ENCODE measurements at places on chromosomes 16 and 17. TPM values are rescaled to one million over a fixed set of nuclear protein-coding genes. Genes with fewer than 3 reads are reported as not detected.

The TBC1D28 gene
- total RNA-seq = not detected

DNA sequence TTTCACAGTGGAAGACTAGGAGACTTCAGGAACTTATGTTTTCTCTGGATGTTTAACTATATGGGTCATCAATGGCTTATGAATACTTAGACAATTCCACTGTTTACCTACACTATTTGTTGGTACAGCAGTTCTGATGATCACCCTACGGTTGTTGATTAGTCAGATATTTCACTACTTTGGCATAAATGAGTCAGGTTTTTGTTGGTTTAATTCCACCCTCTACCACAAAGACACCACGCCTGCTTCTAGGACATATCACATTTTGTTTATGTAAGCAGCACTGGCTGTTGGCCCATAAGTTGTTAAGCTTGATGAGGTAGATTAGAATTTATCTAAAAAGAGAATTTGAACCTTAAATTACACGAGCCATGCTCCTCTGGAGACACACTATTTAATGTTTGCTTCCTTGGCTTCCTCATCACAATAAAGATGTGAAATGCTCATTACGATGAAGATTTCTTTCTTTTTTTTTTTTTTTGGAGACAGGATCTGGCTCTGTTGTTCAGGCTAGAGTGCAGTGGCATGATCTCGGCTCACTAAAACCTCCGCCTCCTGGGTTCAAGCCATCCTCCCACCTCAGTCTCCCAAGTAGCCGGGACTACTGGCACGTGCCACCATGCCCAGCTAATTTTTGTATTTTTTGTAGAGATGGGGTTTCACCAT lies 4.3 kb downstream of the GDE1 start:
- no peak overlapping the region for H3K4me3 ChIP-seq
- no peaks in the 10 kb centered on the region for H3K27me3 ChIP-seq
- no peak for DNase-seq
- no peak overlapping the region for H3K27ac ChIP-seq
- no peaks in the 10 kb centered on the region for H3K36me3 ChIP-seq

DNA sequence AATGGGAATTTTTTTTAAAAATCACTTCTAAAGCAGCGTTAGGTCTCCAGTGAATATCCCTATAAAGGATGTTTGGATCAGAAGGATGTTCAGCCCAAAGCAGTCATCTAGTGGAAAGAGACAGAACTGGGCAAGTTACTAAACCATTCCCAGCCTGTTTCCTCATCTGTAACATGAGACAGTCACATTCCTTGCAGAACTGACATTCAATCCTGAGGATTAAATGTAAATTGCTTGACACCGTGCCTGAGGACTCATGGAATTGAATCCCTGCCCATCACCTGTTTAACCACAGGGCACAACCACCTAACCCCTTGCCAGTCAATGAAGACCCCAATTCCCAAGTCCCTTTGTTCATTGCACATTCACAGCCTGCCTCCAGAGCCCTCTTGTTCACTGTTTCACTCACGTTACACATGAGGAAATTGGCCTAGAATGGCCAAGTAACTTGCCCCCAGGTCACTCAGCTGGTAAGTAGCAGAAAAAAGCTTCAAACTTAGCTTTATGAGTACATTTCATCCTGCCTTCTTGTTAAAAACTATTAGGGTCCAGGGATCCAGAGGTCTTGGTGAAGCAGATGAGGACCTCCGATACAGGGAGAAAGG lies 1.4 kb downstream of the CMTM2 start:
- H3K27me3 ChIP-seq = peaks cover 29% of the 10 kb centered on the region
- peaks cover 27% of the 10 kb centered on the region for H3K4me1 ChIP-seq
- H3K36me3 ChIP-seq = no peaks in the 10 kb centered on the region

The CDRT15L2 gene
- total RNA-seq = not detected

DNA sequence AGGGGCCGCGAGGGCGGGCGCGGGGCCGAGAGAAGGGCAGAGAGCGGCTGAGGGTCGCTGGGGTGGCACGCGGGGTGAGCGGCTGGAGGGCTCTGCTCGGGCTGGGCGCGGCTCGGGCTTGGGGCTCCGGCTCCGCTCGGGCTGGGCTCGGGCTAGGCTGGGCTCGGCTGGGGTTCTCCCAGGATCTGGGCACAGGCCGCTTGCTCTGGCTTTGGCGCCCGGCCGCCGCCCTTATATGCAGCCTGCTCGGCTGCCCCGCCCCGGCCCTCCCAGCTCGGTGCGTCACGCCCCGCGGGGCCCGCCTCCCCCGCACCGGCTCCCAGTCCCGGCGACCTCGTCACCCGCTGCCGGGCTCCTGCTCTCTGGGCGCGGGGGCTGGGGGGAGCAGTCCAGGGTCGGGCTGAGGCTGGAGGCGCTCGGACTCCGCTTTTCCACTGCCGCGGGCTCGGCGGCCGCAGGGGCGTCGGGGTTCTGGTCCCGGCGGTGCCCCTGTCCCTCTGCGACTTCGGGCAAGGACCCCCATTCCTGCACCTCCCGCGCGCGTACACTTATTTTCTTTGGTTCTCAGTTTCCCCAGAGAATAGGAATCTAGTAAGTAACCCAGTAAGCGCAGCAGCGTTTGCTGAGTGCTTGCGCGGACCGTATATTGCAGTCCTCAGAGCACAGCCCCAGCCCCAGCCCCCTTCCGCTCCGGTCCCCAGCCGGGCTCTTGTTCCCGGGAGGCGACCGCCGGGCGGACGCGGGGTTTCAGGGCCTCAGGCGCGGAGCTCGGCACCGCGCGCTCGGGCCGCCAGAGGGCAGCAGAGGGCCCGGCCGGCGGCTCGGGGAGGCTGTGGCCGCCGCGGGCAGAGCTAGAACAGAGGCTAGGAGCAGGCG lies at the start of gene RASD1:
RASD1 (minus strand) TSS at position 207 of the 876 bp plus-strand sequence. CDS start 214 bp downstream, outside the sequence.
- H3K4me1 ChIP-seq = peaks cover 26% of the 10 kb centered on the region
- DNase-seq = peak; percentile 90
- H3K27ac ChIP-seq = peak within 1 kb of the TSS; percentile 93
- H3K27me3 ChIP-seq = no peaks in the 10 kb centered on the region
- peaks cover 5% of the 10 kb centered on the region for H3K36me3 ChIP-seq

The BLMH gene
- 16.1 TPM for total RNA-seq

The SCNN1B gene
- total RNA-seq = 0.95 TPM

- no peak overlapping the region for H3K27ac ChIP-seq
- DNase-seq = no peak
- H3K4me1 ChIP-seq = no peaks in the 10 kb centered on the region
- H3K36me3 ChIP-seq = no peaks in the 10 kb centered on the region
Measured at GRCh38 chr17:83136156-83136555, 56.7 kb downstream of the METRNL start.

The NUDT16L1 gene
- 8.1 TPM for total RNA-seq

DNA sequence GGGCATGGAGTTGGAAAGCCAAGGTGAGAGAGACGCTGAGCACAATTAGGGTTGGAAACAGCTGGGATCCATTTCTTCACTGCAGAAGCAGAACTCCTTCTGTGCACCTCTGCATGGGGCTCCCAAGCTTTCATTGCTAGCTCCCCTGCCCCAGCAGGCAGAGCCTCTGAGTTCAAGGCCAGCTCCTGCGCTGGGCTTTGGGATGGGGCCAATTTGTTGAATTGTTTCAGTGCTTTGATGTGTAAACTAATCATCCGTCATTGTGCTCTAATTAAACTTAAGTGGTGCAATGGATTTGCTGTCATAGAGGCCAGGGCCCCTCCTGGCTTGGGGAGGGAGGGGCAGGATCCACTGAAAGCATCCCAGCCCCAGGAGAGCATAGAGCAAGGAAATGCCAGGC lies 13.5 kb upstream of the LYRM9 start:
- no peaks in the 10 kb centered on the region for H3K36me3 ChIP-seq
- H3K4me3 ChIP-seq = no peak overlapping the region
- no peaks in the 10 kb centered on the region for H3K27me3 ChIP-seq

GRCh38 chr16:4345836-4346781 lies 5.0 kb downstream of the PAM16 start:
- no peak overlapping the region for H3K4me3 ChIP-seq
- H3K36me3 ChIP-seq = peaks cover 3% of the 10 kb centered on the region
- peaks cover 47% of the 10 kb centered on the region for H3K4me1 ChIP-seq
- peak overlapping the region; percentile 92 for H3K27ac ChIP-seq
- DNase-seq = no peak

DNA sequence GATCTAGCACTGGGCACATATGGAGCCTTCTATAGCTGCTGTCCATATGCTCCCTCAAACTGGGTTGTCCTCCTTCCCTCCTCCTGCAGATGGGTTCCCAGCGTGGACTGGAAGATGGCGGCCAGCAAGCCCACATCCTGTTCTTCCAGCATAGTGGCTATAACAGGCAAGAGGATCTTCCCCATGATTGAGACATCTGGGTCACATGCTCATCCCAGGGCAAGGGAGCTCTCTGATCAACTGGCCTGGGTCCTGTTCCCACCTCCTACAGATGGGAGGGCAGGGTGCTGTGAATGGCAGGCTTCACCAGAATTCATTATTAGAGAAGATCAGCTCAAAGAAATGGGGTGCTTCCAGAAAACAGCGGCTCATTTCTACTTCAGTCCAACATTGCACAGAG lies 210.2 kb downstream of the PARN start:
- H3K27ac ChIP-seq = peak overlapping the region; percentile 0
- H3K4me1 ChIP-seq = peaks cover 43% of the 10 kb centered on the region
- H3K4me3 ChIP-seq = no peak overlapping the region
- H3K36me3 ChIP-seq = no peaks in the 10 kb centered on the region
- DNase-seq = peak; percentile 33
